ENCODE measurements at places on chromosomes 12 and 14.

DNA sequence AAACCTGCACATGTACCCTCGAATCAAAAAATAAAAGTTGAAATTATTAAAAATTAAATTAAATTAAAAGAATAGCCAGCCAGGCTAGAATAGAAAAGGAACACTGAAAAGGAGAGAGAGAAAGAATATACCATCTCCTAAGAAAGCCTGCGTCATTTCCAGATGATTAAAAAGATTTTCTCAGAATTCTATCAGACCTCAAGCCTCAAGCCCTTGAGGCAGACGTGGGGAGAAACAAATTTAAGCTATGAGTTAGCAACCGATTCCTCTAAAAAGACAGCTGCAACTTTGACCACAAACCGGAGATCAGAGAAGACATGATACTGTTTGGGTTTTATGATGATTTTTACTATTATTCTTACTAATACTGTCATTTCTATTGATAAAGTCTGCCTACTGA, 138.3 kb downstream of the KSR2 start:
- no peak for DNase-seq

DNA sequence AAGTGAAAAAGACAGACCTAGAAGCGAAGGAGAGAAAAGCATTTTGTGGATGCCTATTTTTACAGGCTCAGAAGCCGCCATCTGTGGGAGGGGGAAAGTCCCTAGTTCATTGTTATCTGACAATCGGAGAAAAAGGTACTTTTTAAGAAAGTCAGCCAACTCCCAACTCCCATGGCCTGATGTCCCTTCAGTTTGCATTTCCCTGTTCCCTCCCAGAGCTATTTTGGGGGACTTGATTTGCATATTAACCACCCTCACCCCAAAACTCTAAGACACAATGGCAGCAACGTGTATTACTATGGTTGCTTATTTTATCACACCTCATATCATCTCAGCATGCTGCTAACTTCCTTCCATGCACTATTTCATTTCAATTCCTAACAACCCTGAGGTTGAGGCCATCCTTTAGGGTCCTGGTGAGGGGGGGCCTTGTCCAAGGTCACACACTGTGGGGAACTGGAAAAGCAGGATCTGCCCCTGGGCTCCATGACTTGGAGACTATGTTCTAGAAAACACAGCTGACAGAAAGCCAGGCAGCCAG, 18.7 kb downstream of the HVCN1 start:
- no peak for DNase-seq

- DNase-seq = no peak
These were observed 27.7 kb upstream of the AMIGO2 start for GRCh38 chr12:47107446-47107845.

GRCh38 chr12:80129895-80130530, 30.7 kb downstream of the OTOGL start:
- peak; percentile 89 for DNase-seq

DNA sequence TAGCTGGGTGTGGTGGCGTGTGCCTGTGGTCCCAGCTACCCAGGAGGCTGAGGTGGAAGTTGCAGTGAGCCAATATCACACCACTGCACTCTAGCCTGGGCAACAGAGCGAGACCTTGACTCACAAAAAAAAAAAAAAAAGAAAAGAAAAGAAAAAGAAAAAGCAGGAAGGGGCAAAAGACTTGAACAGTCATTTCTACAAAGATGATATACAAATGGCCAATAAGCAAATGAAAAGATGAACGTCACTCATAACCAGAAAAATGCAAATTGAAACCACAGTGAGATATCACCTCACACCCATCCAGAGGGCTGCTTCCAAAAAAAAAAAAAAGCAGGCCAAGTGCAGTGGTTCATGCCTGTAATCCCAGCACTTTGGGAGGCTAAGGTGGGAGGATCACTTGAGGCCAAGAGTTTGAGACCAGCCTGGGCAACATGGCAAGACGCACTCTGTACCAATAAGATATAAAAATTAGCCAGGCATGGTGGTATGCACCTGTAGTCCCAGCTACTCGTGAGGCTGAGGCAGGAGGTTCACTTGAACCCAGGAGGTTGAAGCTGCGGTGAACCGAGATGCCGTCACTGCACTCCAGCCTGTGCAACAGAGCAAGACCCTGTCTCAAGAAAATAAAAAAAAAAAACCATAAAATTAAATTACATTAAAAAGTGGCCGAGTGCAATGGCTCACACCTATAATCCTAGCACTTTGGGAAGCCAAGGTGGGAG, 20.5 kb downstream of the UBC start:
- no peak for DNase-seq

All from fibroblast of the aortic adventitia (primary cell).